ENCODE measurements at places on chromosomes 12 and 14.

- peak; percentile 67 for DNase-seq
Observed at GRCh38 chr14:75561013-75561432, 17.4 kb upstream of the FLVCR2 start.

GRCh38 chr12:125033288-125033687 is 31.9 kb upstream of the AACS start:
- DNase-seq, result no peak

- no peak for DNase-seq
Observed at GRCh38 chr14:66238969-66239368, 247.2 kb upstream of the CCDC196 start.

DNA sequence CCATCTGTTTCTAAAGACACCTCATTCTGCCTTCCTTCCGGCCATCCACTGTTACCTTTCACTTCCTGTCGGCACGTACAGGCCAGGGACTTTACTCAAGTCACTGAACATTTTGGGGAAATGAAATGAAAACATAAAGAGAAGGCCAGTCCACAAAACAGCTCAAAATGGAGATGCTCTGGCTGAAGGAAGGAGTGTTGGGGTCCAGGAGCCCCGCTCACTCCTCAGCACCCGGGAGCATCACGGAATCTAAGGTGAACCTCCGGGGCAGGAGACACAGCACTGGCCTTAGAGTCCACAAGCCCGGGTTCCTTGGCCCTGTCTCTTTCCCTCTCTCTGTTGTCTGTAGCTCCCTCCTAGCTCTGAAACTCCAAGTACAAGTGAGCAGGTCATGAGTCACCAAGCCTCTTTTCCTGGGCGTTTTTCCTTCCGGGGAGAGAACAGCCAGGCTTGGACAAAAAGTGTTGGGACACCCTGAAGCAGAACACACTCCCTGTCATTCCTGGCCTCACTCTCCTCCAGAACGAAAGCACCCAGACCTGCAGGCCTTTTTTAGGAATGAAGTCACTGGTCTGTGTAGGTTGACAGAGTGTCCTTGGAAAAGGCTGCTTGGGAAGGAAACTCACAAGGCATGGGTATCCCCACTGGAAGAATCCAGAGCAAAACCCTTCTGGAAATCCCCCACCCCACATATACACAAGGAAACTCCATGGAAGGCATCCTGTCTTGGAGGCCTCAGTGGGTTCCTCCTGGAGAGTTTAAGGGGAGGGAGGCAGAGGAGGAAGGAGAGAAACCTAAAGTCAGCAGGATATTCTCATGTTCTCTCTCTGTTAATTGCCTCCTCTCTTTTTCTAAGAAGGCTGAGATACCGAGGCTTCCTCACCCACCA is 245.3 kb downstream of the ZFP36L1 start:
- no peak for DNase-seq

DNA sequence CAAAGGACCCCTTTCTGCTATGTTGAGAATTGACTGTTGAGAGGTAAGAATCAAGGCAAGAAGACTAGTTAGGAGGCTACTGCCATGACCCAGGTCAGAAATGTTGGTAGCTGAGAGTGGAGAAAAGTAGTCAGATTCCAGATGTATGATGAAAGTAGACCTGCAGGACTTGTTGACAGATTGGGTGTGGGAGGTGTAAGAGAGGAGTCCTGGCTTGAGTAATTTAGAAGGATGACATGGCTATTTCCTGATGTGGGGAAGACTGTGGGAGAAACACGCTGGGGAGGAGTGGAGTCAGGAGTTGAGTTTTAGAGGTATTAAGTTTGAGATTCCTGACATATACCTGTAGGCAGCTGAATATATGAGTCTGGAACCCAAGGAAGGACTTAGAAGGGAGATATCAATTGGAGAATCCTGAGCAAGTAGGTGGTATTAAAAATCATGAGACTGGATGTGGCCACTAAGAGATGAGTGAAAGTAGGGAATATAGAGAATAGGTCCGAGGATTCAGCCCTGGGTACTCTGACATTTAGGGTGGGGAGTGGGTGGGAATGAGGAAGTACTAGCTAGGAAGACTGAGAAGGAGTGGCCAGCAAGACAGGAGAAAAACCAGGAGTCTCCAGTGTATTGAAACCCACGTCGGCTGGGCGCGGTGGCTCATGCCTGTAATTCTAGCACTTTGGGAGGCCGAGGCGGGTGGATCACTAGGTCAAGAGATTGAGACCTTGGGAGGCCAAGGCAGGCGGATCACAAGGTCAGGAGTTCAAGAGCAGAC is 12.6 kb upstream of the DDX47 start:
- no peak for DNase-seq

Data from hematopoietic multipotent progenitor cell treated with erythropoietin and hydrocortisone succinate and interleukin-3 and kit ligand, for 6 days (in vitro differentiated cells).